Stimulated activated CD4-positive, alpha-beta T cell treated with anti-CD3 and anti-CD28 coated beads, Interleukin-2, amount 100 ng/mL, for 4 hours (primary cell): ENCODE measurements at places on chromosomes 12 and 14.

DNA sequence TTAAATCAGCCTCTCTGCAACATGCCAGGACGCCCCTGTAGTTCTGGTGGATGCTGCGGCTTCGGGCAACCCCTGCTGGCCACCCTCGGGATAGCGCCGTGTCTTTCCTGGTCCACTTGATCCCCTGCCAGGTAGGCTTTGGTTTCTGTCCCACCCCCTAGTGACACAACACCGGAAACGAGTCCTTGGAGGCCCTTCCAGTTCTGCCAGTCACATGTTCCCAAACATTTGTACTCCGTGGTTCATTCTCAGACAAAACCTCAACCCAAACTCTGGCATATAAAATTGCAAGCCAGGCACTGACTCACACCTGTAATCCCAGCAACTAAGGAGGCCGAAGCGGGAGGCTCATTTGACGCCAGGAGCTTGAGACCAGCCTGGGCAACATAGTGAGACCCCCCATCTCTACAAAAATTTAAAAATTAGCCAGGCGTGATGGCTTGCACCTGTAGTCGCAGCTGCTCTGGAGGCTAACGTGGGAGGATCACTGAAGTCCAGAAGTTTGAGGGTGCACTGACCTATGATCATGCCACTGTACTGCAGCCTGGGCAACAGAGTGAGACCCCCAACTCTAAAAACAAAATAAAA lies 37.0 kb downstream of the RASAL1 start:
- peak; percentile 39 for DNase-seq

- no peak for DNase-seq
Observed at GRCh38 chr12:107736914-107737313, 24.0 kb downstream of the PRDM4 start.

DNA sequence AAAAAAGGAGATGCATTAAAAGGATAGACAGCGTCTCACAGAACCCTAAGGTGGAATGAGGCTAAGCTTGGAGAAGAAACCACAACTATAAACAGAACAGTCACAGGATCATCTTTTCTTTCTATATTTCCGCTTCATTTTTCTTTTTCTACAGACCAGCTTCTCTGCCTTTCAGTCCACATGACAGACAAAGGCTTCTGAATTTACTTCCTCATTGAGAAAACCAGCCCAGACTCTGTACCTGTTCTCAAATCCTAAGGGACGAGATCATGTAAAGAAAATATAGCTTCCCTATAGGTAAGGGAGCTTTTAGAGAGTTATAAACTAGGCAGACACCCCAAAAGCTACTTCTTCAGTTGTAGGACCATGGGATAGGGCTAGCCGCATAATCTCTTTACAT lies 17.4 kb downstream of the SGPP1 start:
- no peak for DNase-seq

DNA sequence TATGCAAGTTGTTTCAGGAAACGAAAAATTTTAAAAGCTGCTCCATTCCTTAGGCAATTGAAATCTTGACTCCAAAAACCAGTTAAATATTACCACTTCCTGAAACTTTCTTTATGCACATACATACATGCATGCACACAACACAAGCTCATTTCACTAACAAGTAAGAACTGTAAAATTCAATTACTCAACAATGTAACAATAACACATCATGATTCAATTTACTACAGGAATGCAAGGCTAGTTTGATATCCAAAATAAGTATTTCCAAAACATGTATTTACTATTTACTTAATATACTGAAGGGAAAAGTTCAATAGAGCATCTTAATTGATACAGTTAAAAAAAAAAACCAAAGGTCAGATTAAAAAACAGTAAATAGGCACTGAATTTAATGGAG lies 19.6 kb downstream of the NAP1L1 start:
- no peak for DNase-seq

DNA sequence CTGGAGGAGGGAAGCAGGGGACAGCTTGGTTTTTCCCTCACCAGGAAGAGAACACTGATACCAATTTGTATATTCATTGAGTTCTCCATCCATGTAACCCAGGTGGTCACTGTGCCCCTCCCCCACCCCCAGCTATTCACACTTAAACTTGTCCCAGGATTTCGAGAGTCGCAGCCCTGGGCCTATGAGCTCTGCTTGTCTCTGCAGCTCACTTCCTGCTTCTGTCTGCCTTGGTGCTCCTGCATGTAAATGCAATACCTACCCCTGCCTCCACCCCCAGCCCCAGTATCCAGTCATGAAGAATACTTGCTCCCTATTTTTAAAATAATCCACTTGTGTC lies 452.2 kb downstream of the BCL11B start:
- DNase-seq = no peak

DNA sequence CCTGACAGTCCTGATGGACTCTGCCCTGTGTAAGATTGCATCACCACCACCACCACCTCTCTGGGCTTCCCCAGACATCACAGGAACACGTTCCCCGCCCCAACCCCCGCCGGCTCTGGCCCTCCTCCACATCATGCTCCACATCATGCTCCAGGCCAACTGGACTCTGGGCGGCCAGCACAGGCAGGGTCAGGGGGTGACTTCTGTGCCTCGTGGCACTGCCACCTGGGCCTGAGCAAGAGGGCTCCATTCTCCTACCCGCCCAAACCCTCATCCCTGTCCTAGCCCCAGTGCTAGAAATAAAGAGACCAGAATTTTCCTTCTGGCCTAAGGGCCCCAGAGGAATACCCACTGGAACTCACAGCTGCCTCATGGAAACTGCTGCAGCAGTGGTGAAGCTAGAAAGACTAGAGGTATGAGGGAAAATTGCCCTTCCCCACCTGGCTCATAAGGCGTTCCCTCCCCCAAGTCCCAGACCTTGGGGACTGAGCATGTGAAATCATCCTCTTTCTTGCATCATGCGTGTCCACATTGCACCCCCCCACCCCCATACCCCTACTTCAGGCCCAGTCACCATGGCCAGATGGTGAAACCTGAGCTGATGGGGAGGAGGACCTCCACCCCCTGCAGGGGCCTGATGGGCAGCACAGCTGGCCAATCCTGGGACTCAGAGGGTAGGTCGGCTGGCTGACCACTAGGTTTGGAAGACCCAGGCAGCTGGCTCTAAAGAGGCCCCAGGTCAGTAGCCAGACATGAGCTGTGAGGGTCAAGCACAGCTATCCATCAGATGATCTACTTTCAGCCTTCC lies at the start of gene INHBE:
Gene INHBE (plus strand): TSS at position 742 of the 808 bp plus-strand sequence. CDS start 230 bp downstream, outside the sequence.
- no peak for DNase-seq

DNA sequence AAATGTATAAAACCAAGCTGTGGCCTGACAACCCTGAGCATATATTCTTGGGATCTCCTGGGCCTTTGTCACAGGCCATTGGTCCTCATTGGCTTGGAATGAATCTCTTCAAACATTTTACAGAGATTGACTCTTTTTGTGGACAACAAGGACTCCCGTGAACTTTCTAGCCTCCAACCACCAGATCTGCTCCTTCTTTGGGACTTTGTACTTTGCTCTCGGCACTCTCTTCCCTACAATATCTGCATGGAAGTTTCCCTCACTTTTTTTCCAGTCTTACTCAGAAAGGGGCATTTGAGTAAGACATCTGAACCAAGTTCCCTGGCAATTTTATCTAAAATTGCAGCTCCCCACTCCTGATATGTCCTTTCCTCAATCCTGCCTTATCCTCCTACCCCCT lies 158.8 kb downstream of the PHLDA1 start:
- DNase-seq = no peak

- no peak for DNase-seq
Observed at GRCh38 chr14:101591582-101591981, 30.3 kb downstream of the DIO3 start.

DNA sequence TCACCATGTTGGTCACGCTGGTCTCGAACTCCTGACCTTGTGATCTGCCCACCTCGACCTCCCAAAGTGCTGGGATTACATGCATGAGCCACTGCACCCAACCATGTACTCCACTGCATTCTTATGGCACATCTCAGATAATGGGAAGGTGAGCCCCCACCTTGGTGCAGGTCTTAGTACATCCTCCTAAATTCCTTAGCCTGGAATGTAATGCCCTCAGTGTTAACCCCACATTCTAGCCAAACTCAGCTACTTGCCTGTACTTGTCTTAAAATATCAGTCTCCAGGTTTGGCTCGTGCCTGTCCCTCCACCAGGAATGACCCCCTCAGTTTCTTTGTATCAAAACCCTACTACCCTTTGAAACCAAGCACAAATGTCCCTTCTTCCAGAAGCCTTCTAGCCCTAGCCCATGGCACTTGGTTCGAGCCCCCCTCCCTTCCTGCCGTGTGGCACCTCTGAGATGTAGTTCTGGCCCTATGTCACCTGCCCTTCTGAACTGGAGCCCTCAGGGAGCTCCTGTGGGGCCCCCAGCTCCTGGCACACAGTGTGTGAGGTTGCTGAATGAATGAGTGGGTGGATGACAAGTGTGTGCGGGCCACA lies 8.4 kb downstream of the KCNH3 start:
- DNase-seq = no peak

GRCh38 chr12:110253176-110253575 lies 27.9 kb upstream of the ATP2A2 start:
- DNase-seq = no peak

DNA sequence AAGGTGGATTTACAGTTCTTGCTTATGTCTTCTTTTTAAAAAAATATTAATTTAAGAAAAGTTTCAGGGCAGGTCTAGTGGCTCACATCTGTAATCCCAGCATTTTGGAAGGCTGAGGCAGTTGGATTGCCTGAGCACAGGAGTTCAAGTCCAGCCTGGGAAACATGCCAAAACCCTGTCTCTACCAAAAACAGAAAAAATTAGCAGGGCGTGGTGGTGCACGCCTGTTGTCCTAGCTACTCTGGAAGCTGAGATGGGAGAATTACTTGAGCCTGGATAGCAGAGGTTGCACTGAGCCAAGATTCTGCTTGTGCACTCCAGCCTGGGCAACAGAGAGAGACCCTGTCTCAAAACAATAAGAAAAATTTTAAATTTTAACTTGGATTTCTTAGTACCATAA lies 5.4 kb upstream of the TAS2R46 start:
- no peak for DNase-seq

GRCh38 chr12:61546296-61546695 lies 713.9 kb upstream of the USP15 start:
- DNase-seq = no peak

DNA sequence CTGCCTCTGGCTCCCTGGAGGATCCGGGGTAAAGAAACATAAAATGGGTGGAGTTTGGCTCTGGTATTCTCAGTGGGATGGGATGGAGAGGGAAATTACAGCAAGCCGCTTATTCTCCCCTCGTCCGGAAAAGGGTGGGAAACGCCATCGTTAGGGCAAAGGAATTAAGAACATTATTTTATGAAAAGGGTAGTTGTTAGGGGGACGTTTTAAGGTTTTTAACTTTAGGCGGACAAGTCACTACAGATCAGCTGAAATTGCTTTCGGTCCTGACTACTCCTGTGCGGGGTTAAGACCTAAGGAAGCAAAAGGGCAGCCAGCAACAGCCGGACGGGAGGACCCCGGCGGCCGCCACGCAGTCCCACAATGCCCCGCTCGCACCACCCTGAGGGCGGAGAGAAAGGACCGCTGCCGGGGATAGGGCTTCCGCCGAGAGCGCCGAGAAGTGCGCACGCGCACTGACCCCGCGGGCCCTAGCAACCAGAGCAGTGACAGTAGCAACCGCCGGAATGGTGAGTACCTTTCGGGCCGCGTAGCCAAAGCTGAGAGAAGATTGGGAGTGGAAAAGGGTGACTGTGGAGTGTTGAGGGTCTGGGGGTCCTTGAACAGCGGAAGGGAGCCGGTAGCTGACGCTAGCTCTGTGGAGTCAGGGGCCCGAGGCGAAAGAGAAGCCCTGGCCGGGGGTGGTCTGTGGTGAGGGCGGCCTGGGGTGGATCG lies at the start of gene DNAL1:
Gene DNAL1 (plus strand): TSS at position 456 of the 717 bp plus-strand sequence. CDS start 54 bp downstream, at position 510.
- DNase-seq = peak; percentile 83

- no peak for DNase-seq
Observed at GRCh38 chr12:124303579-124304313, 8.9 kb downstream of the RFLNA start.

DNA sequence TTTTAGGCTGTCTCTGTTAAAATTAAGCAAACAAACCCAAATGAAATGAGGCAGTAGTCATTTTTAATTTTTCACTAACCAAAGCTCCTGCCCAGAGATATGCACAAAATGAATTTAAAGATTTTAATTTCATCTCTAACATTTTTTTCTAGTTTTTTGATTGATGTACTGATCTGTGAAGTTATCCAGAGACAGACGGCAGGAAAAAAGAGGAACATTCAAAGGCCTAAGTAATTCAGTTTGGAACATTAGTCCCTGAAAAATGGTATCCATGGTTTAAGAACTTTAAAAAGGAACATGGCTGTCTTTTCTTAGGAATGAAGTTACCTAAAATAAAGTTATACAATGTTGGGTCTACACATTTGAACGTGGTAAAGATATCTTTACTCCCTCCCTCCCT lies 498.8 kb upstream of the LMO3 start:
- DNase-seq = no peak

DNA sequence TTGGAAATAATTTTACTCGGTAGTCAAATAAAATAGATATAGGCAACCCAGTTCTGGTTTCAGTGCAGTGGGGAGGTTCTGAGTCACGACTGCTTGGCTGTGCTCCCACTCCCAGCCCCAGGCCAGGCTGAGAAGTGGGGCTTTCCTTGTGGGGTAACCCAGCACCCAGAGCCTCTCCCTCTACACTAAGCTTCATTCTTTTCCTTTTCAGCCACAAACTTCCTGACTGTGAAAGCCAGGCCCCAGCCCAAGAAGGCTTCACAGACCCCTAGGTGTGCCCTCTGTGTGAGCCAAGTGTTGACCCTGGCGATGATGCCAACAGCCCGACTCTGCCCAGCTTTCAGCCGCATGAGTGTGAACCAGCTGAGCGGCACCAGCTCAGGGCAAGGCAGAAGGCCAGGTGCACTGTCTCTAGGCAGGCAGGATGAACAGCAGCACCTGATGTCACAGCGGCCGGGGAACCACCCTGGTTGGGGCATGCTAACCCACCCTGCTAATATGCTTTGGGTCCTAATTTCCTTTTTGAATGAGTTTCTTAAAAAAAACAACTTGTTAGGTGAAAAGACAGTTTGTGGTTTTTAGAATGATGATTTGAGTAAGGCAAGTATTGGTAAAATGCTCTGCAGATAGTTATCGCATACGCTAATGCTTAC lies 42.2 kb upstream of the ATP23 start:
- peak; percentile 73 for DNase-seq

DNA sequence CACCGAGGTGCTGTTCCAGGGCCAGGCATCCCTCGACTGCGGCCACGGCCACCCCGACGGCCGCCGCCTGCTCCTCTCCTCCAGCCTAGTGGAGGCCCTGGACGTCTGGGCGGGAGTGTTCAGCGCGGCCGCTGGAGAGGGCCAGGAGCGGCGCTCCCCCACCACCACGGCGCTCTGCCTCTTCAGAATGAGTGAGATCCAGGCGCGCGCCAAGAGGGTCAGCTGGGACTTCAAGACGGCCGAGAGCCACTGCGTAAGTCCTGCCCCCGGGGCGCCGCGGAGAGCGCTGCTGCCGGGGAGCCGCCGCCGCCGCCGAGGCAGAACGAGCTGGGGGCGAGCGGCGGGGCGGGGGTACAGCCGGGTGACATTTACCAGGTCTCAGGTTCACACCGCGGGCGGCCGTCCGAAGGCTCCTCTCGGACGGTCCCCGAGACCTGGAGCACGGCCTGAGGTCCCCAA lies 1.4 kb downstream of the PLXNC1 start:
- no peak for DNase-seq
